Stimulated activated CD4-positive, alpha-beta T cell treated with anti-CD3 and anti-CD28 coated beads, Interleukin-15, amount 100 ng/mL, for 1 hour (primary cell): ENCODE measurements at places on chromosomes 16 and 17.

DNA sequence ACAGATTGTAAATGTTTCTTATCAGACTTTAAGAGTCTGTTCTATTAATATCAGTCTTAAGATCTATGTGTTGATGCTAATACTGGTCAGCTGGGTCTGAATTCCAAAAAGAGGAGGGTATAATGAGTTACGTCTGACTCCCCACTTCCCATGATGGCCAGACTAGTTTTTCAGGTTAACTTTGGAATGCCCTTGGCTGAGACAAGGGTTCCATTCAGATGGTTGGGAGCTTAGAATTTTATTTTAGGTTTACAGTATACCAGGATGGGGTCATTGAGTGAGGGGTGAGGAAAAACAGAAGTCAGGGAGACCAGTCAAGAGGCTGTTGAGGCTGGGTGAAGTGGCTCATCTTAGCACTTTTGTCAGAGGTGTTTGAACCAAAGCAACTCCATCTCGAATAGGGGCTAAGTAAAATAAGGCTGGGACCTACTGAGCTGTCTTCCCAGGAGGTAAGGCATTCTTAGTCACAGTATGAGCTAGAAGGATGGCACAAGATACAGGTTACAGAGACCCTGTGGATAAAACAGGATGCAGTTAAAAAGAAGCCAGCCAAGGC lies 2.9 kb upstream of the TMEM231 start:
- DNase-seq: no peak

- DNase-seq: no peak
Measured at GRCh38 chr17:56557682-56558081, 35.8 kb upstream of the NOG start.

- no peak for DNase-seq
Measured at GRCh38 chr16:12318661-12319427, 342.3 kb downstream of the SNX29 start.

- no peak for DNase-seq
Measured at GRCh38 chr17:2847381-2848333, 51.4 kb downstream of the RAP1GAP2 start.

- DNase-seq: no peak
Measured at GRCh38 chr17:9818760-9819159, 3.1 kb downstream of the GSG1L2 start.

- DNase-seq: no peak
Measured at GRCh38 chr16:471353-472198, 46.1 kb downstream of the RAB11FIP3 start.

DNA sequence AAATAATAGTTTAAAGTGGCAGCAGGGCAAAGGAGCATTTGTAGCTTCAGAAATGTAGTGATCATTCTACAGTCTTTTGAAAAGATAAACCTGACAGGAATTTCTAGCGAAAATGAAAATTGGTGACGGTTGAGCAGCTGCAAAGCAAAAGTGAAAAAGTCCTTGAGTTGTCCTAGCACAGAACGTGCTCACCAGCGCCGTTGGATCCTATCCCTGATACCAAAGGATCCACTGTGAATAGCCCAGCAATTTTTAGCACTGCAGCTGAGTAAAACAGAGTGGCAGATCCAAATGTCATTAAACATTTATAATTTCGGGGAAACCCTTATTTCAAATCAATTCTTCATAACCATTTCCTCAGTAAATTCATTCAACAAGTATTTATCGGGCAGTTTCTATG lies 453.8 kb upstream of the HSBP1 start:
- DNase-seq: no peak

DNA sequence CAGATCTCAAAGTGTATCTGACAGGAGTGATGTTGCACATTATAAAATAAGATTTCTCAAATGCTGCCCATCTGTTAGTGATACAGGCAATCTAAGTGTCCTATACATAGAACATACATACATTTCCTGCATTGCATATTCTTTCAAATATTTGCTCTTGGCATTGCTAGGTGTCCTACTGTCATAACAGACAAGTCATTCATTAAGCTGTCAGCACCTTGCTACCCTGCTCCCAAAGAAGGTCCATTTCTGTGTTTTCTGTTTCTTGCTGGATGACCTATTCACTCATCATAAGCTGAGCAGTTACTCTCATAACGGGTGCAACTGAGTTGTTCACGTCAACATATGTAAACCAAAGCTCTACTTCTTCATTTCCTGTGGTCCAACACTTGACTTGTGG lies 719.0 kb downstream of the KCNJ2 start:
- DNase-seq: no peak

- peak; percentile 44 for DNase-seq
Measured at GRCh38 chr17:1398931-1399678, 917 bp downstream of the YWHAE start.

DNA sequence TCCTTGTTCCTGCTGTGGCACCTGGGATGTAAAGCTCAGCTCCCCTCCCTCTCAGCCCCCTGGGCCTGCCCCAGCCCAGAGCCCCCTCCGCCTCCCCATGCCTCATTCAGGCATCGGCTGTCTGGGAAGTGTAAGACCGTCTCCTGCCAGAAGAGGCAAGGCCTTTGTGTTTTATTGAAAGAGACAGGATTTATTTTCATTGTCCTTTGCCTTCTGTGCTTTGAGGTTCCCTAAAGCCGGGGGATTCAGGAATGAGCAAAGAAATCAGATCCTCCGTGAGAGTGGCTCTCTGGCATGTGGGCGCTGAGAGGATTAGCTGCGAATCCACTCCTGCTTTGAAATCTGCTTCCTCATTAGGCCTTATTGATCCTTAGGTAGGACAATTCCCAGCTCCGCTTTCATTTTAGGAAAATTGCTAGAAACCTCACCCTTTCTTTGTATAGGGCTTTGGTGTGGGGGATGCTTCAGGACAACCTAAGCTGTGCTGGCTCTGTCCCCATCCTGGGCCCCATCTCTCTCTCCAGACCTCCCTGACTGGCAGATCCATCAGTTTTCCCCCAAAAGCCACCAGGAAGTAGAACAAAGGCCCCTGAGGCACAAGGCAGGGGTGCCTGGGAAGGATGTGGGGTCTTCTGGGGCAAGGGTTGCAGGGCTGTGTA lies 211.5 kb upstream of the TNRC6C start:
- DNase-seq: no peak

GRCh38 chr16:29852654-29853053 lies 10.4 kb downstream of the CDIPT start:
- DNase-seq: no peak

GRCh38 chr17:21482189-21482865 lies 106.2 kb downstream of the KCNJ12 start:
- no peak for DNase-seq

DNA sequence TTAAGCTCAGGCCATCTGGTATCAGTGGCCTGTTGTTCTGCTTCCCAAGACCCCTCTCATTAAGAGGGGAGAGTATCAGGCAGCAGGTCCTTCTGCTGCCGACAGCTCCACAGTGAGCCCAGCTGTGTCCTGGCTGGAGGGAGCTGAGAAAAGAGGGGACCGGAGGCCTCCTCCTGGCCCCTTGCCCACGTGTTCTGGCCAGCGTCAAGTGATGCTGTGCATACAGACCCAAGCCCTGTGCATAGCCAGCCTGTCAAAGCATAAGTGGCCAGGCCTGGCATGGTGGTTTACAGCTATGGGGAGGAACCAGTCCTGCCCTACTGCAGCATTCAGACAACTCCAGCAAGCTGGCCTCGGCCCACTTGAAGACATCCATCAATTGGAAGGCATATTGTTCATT lies 48.0 kb downstream of the ABCC6 start:
- no peak for DNase-seq

GRCh38 chr16:1314399-1315068 lies 5.1 kb downstream of the UBE2I start:
- no peak for DNase-seq

DNA sequence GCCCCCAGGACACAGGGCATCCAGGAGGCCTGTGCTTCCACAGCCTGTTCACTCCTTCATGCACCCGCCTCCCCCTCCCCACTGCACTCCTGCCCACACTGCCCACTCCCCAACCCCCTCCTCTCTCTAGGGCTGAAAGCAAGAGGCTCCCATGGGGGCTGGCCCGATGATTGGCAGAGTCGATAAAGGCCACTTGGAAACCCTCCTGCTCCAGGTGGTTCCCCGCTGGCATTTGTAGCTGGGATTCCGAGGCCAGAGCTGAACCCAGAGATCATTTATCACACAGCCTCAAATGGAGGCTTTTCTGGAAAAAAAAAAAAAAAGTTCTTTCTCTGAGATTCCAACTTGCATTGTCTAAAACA lies 74.1 kb downstream of the SREBF1 start:
- no peak for DNase-seq

DNA sequence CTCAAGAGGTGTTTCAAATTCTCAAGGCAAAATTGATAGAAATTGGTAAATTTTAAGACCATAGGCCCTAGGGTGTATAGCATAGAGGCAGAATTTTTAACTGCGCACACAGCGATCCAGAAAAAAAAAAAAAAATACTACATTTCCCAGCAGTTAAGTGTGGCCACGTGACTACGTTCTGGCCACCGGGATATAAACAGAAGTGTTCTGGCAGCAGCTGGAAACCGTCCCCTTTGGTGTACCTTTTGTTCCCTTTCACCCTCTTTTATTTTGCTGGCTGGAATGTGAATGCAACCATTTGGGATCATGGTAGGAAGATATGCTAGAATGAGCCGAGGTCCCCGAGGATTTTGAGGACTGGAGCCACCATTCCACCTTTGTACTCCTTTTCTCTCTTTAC lies 52.7 kb upstream of the AKAP1 start:
- DNase-seq: no peak

DNA sequence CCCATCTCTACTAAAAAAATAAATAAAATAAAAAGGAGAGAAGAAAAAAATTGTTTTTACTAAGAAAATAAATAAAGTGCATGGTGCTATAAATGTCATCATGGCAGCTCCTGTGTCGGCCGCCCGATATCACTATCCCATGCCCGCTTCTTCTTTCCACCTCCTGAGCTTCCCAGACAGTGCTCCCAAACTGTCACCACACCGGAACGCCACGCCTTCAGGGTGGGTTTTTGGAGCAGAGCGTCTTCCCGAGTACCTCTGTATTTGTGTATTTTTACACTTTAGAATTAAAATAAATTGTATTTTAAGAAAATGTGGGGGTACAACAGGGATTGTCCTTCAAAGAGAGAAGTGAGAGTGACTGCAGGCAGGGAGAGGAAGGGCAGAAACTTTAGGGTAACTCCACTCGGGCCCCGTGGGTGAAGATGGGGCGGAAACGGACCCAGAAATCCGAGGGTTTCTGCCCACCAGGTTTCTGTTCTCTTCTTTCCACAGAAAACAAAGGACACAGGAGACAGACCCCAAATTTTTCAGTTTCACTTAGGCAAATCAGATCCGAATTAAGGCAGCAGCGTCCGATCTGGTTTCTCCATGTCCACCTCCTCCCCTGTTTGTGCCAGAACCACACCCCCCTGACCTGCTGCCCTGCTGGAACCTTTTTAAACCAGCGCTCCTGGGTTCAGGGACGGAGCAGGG lies 3.6 kb upstream of the ITGAX start:
- DNase-seq: no peak

GRCh38 chr17:35372846-35373533 lies 431 bp downstream of the SLFN11 start:
- DNase-seq: no peak

- no peak for DNase-seq
Measured at GRCh38 chr16:46427340-46428107, 193.7 kb downstream of the SHCBP1 start.

GRCh38 chr16:67147437-67148140 lies 3.2 kb downstream of the B3GNT9 start:
- no peak for DNase-seq

- DNase-seq: no peak
Measured at GRCh38 chr17:50661795-50662391, 27.2 kb downstream of the ABCC3 start.

DNA sequence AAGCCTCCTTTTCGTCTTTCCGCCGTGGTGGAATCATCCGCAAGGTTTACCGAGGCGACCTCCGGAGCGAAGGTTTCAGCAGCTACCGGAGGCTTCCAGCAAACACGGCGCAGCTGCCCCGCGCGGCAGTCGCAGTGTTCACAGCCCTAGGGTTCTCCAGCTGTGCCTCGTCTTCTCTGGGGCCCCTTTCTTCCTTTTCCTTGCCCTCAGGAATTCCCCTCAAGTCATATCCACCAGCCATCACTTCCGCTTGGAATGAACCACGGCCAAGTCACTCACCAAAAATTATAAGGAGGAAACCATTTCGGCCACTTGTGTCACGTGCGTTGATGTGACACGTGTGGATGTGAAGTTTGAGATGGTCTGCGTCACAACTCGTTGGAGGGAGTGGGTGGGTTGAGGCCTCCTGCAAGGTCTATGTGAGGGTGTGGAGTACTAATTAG lies 636 bp upstream of the ERN1 start:
- DNase-seq: peak; percentile 34

- no peak for DNase-seq
Measured at GRCh38 chr16:26051063-26051462, 359.3 kb downstream of the HS3ST4 start.

DNA sequence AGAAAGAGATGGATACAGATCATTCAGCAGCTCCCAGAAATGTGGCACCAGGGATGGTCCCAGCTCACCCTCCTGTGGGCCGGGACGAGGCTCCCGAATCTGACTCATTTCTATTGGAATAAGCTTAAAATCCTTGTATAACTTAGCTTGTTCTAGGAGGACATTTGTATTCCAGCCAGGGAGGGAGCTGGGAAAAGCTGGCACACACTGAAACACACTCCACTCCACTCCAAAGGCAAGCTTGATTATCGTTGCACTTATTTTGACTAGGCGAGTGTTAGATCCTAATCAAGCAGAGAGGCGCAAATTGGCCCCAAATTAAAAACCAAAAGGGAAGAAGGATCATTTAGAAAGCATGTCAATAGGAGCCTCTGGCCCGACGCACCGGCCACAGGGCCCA lies 339.5 kb downstream of the HS3ST4 start:
- no peak for DNase-seq

DNA sequence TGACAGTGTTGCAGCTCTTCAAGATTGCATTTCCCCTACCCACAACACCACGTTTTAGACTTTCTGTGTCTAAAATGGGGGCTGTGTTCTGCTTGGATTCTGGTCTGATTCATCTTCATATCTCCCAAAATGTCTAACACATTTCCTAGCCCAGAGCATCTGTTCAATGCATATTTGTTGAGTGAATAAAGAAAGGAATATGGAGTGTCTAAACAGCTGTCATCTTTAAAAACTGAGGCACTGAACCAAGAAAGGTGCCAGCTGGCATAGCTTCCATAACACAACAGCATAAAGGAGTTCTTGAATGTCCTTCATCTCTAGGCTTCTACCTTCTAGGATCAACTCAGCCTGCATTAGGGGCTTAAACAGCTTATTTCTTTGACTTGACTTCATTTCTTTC lies 67.4 kb downstream of the CDH11 start:
- DNase-seq: no peak

- DNase-seq: no peak
Measured at GRCh38 chr17:78826836-78827509, 13.6 kb downstream of the USP36 start.
